Activated CD4-positive, alpha-beta T cell treated with anti-CD3 and anti-CD28 coated beads for 36 hours (primary cell): ENCODE measurements at places on chromosomes 12 and 14. TPM values are rescaled to one million over a fixed set of nuclear protein-coding genes. Genes with fewer than 3 reads are reported as not detected.

Gene TAS2R30
- total RNA-seq: 1.4 TPM

Gene SYT1
- total RNA-seq: not detected

Gene TAS2R42
- total RNA-seq: not detected

Gene KRT74
- not detected for total RNA-seq

Gene MMP14
- 2.0 TPM for total RNA-seq

Gene PROX2
- 0.11 TPM for total RNA-seq

Gene KLHL33
- 0.05 TPM for total RNA-seq
